ENCODE measurements at places on chromosomes 12 and 14.

DNA sequence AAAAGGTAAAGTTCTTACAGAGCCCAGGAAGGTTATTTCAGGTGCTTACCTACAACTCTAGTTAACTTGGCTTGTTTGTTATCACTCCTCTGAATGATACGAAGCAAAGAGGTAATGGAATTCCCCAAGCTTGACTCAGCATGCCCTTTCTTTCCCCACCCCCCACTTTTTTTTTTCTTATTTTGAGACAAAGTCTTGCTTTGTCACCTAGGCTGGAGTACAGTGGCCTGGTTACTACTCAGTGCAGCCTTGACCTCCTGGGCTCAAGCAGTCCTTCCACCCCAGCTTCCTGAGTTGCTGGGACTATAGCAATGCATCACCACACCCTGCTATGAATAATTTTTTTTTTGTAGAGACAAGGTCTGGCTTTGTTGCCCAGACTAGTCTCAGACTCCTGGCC, 17.1 kb upstream of the YBX3 start:
- DNase-seq, result no peak

GRCh38 chr12:16854465-16854864, 248.5 kb upstream of the LMO3 start:
- DNase-seq, result no peak

- DNase-seq, result no peak
Observed at GRCh38 chr12:467591-467990, 7.9 kb downstream of the B4GALNT3 start.

DNA sequence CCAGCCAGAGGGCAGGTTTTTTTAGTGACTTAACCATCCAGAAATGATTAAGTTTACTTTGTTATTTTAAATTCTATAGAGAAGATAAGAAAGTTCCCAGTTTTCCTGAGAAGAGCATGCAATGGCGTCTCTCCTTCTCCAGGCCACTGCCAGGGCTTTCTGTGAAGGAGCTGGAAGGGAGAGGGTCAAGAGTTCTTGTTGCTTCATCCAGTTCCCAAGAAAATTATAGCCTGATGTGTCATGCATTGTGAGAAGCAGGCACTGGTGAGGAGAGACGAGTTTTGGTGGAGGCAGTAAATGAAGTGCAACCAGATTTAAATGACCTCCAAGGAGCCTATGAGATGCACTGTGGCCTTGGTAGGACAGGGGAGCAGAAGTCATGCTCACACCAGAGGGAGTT, 14.2 kb downstream of the ELK3 start:
- DNase-seq, result no peak

DNA sequence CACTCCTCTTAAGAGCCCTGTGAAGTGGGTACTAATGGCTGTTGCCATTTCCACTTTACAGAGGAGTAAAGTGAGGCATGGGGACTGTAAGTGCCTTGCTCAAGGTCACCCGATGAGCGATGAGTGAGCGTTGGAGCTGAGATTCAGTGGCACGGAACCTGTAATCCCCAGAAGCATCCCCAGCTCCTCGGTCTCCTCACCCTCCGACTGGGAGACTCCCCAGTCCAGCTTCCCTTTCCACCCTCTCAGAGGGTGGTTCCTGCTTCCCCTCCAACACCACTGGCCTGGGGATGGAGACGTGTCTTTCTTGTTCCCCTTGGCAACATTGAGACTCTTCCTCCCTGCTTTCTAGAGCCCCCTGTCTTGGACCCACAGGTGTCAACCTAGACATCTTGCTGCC, 32.6 kb downstream of the TMEM63C start:
- no peak for DNase-seq

- no peak for DNase-seq
Observed at GRCh38 chr14:69708586-69709560, 58.1 kb upstream of the SRSF5 start.

DNA sequence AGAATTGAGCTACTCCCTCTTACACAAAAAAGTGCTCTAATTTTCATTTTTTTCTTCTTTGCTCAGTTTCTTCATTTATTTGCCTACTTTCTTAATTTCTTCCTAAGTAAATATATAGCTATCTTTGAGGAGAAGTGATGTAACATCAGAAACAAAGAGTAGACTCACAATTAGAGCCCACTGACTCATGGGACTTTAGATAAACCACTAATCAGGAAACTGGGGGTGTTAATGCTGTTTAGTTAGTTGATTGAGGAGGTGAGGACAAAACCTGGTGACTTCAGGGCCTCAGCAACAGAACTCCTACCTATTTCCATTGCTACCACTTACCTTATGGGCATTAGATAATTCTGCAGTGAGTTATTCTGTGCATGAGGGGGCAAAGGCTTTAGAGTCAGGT, 151.7 kb downstream of the MON2 start:
- DNase-seq, result no peak

DNA sequence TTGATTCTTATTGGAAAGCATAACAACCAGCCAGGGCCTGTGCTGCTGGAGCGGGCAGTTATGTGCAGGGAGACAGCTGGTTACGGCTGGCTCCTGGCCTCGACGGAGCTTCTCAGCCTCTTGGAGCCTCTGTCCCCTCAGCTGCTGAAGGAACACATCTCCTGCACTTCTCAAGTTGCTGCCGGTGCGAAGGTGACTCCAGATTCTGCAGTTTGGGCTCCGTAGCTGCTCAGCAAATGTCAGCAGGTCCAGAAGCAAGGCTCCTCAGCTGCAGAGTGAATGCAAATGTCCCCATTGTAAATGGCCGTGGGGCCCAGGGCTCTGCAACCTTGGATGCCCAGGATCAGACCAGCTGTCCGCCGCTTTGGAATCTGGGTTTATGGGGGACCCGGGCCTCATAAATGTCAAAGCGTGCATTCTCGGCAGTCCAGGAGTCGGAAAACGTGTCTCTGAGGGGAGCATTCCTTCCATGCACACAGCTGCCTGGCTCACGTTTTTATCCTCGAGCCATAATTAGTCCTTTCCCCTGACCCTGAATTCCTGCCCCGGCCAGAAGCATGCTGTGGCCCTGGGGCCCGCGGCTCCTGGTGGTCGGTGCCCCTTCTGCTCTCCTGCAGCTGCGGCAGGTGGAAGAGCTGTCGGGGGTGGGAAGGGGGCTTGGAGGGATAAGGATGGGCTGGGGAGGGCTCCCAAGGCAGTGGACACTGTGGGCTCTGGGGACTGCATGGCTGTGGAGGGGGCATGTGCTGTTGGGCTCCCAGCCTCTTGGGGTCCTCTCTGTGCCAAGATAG, 106.0 kb downstream of the KIF26A start:
- no peak for DNase-seq

- DNase-seq, result no peak
Observed at GRCh38 chr12:4506870-4507269, 31.8 kb upstream of the RAD51AP1 start.

DNA sequence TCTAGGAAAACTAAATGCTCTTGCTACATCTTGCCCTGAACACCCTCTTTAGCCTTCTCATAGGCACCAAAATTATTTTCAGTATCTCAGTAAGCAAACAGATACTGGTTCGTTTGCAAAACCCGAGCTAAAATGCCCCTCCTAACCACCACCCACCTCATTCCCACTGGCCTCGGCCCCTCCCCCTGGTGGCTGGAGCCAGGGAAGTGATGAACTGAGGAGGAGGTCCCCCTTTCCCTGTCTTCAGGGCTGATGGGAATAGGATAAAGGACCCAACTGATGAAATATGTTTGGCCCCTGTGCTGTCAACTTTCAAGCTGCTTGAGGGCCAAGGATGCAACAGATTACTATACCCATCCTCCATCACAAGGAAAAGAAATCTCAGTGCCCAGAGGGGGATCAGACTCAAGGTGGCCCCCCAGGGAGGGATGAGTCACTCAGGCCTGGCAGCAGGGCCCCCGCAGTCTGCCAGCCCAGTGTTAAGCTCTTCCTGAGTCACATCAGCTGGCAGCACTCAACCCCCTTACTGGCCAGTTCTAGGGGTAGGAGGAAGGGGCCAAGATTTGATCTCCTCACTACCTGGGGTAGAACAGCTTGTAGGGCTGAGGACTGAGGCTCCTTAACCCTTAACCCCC, 1.7 kb downstream of the ANKRD52 start:
- no peak for DNase-seq

- no peak for DNase-seq
Observed at GRCh38 chr12:69433653-69434052, 36.5 kb upstream of the FRS2 start.

DNA sequence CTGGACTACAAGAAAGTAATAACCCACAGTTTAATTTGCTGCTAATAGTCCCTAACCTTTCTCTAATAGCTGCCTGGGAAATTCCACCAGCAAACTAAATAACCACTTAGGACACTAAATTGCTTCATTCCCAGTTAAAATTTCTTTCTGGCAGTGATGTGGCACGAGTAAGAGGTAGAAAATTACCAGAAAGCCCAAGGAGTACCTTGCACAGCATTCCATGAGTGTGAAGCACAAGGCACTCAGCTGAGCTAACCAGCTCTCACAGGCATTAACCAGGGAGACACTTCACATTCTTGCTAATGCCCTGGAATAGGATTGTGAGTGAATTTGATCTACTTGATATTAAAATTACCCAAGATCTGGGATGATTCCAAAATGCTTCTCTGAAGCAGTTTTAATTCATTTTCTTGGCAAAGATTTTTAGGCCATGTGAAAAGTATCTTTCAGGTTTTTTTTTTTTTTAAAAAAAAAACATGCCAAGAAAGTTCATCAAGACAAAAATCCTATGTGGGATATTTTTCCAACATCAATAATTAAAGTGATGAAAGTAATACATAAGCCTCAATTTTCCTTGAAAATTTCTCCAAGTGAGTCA, 29.5 kb downstream of the TSPAN8 start:
- no peak for DNase-seq

DNA sequence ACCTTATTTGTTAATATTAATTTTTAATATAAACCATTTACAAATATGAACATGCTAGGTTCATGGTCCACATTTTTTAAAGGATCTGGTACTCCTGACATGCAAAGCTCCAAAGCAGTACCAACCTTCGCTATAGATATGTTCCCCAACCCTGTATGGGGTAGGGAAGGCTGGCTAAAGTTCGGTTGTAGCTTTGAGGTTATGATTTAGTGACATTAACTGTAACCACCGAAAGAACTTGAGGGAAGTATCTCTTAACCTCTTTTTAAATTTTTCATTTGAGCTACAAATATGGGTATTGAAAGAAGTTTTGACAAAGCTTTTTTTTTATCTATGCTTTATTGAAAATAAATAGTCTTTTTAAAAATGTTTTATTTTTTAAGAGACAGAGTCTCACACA, 115.5 kb downstream of the DYRK2 start:
- no peak for DNase-seq

- no peak for DNase-seq
Observed at GRCh38 chr14:88166616-88167015, 156.5 kb downstream of the KCNK10 start.

DNA sequence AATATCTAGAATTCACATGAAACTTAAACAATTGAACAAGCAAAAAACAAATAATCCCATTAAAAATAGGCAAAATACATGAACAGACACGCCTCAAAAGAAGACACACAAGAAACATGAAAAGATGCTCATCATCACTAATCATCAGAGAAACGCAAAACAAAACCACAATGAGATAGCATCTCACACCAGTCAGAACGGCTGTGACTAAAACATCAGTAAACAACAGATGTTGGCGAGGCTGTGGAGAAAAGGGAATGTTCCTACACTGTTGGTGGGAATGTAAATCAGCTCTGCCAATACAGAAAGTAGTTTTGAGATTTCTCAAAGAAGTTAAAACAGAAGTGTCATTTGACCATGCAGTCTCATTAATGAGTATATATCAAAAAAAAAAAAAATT, 121.3 kb downstream of the PTPRO start:
- no peak for DNase-seq

GRCh38 chr14:60514741-60515491, 6.0 kb downstream of the SIX6 start:
- DNase-seq, result no peak

- DNase-seq, result no peak
Observed at GRCh38 chr14:81345781-81346180, 54.3 kb downstream of the STON2 start.

- DNase-seq, result peak; percentile 89
Observed at GRCh38 chr12:2294651-2295475, 242.1 kb downstream of the CACNA1C start.

DNA sequence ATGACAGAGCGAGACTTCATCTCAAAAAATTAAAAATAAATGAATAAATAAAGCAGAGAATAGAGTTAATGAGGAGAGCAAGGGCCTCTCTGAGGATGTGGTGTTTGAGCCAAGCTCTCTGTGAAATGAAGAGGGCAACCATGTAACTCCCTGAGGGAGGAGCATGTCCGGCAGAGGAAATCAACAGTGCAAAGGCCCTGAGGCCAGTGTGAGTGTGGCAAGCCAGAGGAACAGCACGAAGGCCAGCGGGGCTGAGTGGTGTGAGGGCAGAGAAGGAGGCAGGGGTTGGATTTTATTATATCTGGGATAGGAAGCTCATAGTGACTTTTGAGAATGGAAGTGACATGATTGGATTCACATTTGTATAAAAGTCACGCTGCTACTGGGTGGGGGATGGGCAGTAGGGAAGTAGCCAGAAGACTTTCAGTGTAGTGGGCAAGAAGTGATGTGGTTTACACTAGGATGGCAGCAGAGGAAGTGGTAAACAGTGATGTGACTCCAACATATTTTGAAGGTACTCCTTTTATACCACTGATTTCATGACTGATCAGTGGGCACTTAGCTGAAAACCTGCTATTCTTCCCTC, 10.3 kb upstream of the LRP1-AS start:
- DNase-seq, result peak; percentile 84

- no peak for DNase-seq
Observed at GRCh38 chr14:64801800-64802199, 77.9 kb downstream of the SPTB start.

GRCh38 chr12:111409403-111409779, 3.7 kb downstream of the SH2B3 start:
- DNase-seq, result no peak

DNA sequence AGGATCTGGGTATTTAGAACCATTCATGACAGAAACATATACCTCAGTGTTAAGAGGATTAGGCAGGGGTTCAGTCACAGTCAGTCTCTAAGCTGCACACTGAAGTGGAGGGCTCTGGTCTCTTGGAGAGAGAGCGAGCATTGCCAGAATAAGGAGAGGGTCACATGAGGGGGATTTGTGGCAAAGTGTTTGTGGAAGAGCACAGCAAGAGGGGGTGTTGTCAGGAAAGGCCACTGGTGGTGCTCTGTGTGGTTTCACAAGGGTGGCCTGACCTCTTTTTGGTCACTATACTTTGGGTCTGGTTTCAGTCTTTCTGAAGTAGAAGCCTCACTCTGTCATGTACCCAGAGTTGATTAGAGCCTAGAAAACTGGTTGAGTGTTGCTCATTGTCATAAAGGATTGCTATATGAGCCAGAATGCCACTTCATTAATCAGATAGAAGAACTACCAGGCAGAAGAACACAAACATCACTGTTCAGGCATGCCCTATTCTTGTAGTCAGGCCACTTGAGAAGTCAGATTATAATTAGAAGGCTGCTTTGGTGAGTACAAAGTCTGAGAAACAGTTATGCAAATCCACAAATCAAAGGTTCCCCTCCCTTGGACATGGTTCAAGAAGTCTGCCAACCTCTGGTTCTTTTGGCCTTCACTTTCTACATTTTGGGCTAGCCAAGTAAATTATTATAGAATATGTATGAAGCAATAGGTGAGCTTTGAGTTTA, 8.4 kb downstream of the TMEM19 start:
- DNase-seq, result no peak

GRCh38 chr14:28323951-28324741, 442.4 kb upstream of the FOXG1 start:
- DNase-seq, result no peak

Data from inflammatory macrophage (primary cell).